ENCODE measurements at places on chromosomes 12 and 14. TPM values are rescaled to one million over a fixed set of nuclear protein-coding genes. Genes with fewer than 3 reads are reported as not detected.

- DNase-seq, result no peak
Measured at GRCh38 chr12:103546959-103547358, 40.1 kb upstream of the STAB2 start.

- DNase-seq, result peak; percentile 60
Measured at GRCh38 chr14:72812292-72812851, 81.5 kb downstream of the DPF3 start.

DNA sequence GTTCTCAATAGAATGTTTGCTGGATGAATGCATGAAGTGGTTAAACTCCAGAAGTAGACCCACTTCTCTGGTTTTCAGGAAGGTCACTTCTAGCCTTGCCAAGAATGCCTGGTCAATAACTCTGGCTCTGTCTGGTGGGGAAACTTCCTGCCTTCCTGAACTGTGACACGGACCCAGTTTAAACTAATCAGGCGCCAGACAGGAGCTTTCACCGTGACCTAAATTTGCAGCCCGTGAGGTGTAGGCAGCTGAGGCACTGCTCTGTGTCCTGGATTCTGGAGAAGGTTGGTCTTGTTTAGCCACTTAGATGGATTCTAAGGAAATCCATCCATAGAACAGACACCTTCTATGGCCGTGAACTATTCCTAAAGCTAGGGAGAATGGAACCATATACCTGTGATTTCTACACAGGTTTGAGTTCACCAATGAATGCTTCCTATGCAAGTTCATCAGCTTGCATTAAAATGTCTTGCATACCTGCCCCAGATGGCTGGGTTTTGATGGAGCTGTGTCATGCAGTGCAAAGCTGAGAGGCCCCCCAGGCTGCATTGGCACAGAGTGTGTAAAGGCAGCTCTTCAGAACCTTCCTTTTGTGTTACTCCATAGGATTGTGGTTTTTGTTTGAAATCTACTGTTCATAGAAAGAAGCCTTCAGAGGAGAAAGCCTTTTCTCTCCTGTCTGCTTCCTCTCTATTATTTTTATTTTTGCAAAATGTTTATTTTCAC lies 4.4 kb downstream of the CHST11 start:
- DNase-seq, result no peak

DNA sequence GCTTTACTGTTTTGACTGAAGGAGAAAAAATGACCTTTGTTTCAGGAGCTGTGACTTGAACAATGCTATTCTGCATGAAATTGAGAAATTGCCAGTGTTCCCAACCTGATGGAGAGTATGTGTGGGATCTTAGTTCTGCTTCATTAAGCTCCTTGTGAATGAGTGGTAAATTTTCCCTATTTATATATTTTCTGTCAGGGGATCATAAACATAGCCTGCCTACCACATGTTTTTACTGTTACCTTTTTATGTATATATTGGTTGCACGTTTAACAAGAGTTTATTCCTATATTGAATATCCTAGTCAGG lies 271.7 kb downstream of the PDZRN4 start:
- DNase-seq, result no peak

GRCh38 chr12:99957866-99958466 lies 26.8 kb downstream of the ANKS1B start:
- no peak for DNase-seq

Gene LLPH
- polyA plus RNA-seq, result 37.9 TPM

Gene SPIC
- polyA plus RNA-seq, result not detected

Gene KCNMB4
- 14.1 TPM for polyA plus RNA-seq
